Epithelial cell of alveolus of lung (primary cell): ENCODE measurements at places on chromosomes 4 and X. TPM values are rescaled to one million over a fixed set of nuclear protein-coding genes. Genes with fewer than 3 reads are reported as not detected.

Gene RHOH
- total RNA-seq, result under 0.01 TPM in 1 of 2 replicates, not detected in the other

Gene SPANXD
- total RNA-seq, result not detected in 2 replicates

Gene GAGE1
- total RNA-seq, result not detected in 2 replicates

Gene SYNPO2
- 1.3 and 3.7 TPM in 2 replicates for total RNA-seq

Gene SH3RF1
- 11.9 and 17.9 TPM in 2 replicates for total RNA-seq

Gene OPN1MW2
- total RNA-seq, result not detected in 2 replicates

Gene ZNF518B
- 35.9 and 40.2 TPM in 2 replicates for total RNA-seq

Gene PAGE4
- total RNA-seq, result not detected in 2 replicates

Gene CENPVL1
- total RNA-seq, result not detected in 2 replicates

Gene TMEM175
- 11.0 and 33.9 TPM in 2 replicates for total RNA-seq

Gene CT55
- total RNA-seq, result not detected in 2 replicates

Gene ZNF718
- 2.8 and 5.9 TPM in 2 replicates for total RNA-seq

Gene HUWE1
- total RNA-seq, result 54.4 and 76.0 TPM in 2 replicates

Gene INTU
- total RNA-seq, result 2.6 and 3.0 TPM in 2 replicates

Gene CYLC1
- not detected in 2 replicates for total RNA-seq

Gene PDE5A
- 133 and 158 TPM in 2 replicates for total RNA-seq

Gene F8A3
- 2.2 TPM in 1 of 2 replicates, not detected in the other for total RNA-seq

Gene RRH
- total RNA-seq, result 0.13 and 0.24 TPM in 2 replicates

Gene RPL36A
- total RNA-seq, result 453 and 4,357 TPM in 2 replicates

Gene BST1
- 11.2 and 12.9 TPM in 2 replicates for total RNA-seq

Gene SMIM14
- total RNA-seq, result 14.7 and 28.8 TPM in 2 replicates

Gene RASL11B
- total RNA-seq, result 0.78 and 4.5 TPM in 2 replicates

Gene EGF
- total RNA-seq, result 0.08 and 0.13 TPM in 2 replicates

Gene NWD2
- not detected in 2 replicates for total RNA-seq

Gene NXF2
- total RNA-seq, result not detected in 2 replicates

Gene SMR3B
- total RNA-seq, result not detected in 2 replicates

Gene GSX2
- not detected in 2 replicates for total RNA-seq

Gene METTL14
- total RNA-seq, result 11.0 and 16.2 TPM in 2 replicates

Gene NFKB1
- total RNA-seq, result 17.6 and 32.6 TPM in 2 replicates

Gene GAB1
- 12.4 and 12.9 TPM in 2 replicates for total RNA-seq

Gene CABS1
- not detected in 2 replicates for total RNA-seq

Gene GASK1B
- total RNA-seq, result 16.3 and 18.6 TPM in 2 replicates

Gene FGFBP2
- total RNA-seq, result not detected in 2 replicates

Gene CT45A2
- not detected in 2 replicates for total RNA-seq

Gene AWAT2
- not detected in 2 replicates for total RNA-seq

Gene TSPAN6
- total RNA-seq, result 26.2 and 28.2 TPM in 2 replicates

Gene GSPT2
- total RNA-seq, result 6.2 and 10.2 TPM in 2 replicates

Gene MGARP
- total RNA-seq, result 6.1 and 29.9 TPM in 2 replicates

Gene NSDHL
- total RNA-seq, result 13.0 and 35.0 TPM in 2 replicates

Gene IL13RA1
- 31.9 and 67.0 TPM in 2 replicates for total RNA-seq

Gene HS3ST1
- total RNA-seq, result under 0.01 and 0.40 TPM in 2 replicates

Gene MEPE
- not detected in 2 replicates for total RNA-seq

Gene SPIN2B
- total RNA-seq, result 3.2 and 17.5 TPM in 2 replicates

Gene FAM149A
- 5.6 and 6.6 TPM in 2 replicates for total RNA-seq

Gene NCAPG
- total RNA-seq, result 10.9 and 22.8 TPM in 2 replicates
